ENCODE measurements at places on chromosomes 6 and 20.

- DNase-seq = no peak
These were observed 66.0 kb upstream of the ADGRG6 start for GRCh38 chr6:142235791-142236190.

GRCh38 chr6:90005048-90005827 is 111.0 kb downstream of the GJA10 start:
- no peak for DNase-seq

- DNase-seq = no peak
These were observed 190.8 kb downstream of the EPM2A start for GRCh38 chr6:145544514-145544913.

DNA sequence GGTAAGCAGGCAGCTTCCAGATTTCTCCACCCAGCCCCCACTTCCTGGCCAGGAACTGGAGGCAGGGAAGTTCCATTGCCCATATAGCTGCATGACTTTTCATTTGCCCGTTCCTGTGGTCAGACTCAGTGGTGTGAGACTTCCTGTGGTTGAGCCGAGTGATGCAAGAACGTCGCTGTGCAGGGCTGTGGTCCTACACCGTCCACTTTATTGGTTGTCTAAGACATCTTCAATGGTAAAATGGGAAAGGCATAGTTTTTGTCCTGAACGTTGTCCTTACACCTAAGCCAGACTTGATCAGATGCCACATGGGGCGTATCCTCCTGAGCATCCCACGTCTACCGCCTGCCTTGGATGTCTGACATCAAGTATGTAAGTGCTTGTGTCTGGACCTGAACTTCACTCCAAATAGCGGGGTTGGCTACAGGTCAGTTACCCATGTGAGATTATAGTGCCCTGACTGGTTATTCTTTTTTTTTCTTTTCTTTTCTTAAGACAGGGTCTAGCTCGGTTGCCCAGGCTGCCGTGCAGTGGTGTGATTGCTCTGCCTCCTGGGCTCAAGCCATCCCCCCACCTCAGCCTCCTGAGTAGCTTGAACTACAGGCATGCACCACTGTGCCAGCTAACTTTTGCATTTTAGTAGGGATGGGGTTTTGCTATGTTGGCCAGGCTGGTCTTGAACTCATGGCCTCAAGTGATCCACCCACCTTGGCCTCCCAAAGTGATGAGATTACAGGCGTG is 25.9 kb upstream of the GTSF1L start:
- peak; percentile 78 for DNase-seq

- DNase-seq = no peak
These were observed 201.7 kb upstream of the PREP start for GRCh38 chr6:105604587-105604884.
